Stimulated activated CD4-positive, alpha-beta T cell treated with anti-CD3 and anti-CD28 coated beads, Interleukin-1b, Interleukin-23, amount 100 ng/mL, for 1 hour (primary cell): ENCODE measurements at places on chromosomes 7 and 10.

GRCh38 chr7:115122388-115122787 is 200.5 kb downstream of the MDFIC start:
- DNase-seq = no peak

- no peak for DNase-seq
Measured at GRCh38 chr7:20306180-20306946, 24.3 kb upstream of the ITGB8 start.

DNA sequence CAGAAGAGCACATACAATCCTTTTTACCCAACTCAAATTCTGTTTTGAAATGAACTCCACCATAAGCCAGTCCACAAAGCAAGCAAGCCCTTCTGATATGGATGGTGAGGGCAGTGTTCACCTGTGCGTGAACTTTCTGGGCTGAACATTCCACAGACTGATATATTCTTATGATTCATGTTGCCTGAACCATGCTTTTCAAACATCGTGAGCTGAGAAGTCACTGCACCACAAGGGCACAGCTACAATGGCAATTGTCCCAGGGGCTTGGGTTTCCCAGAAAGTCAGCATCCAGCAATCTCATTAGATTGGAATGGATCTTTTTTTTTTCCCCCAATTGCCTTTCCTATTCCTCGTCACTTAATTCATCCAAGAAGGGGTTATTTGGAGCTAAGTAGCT is 86.9 kb upstream of the ZNF438 start:
- no peak for DNase-seq

GRCh38 chr7:112546723-112547513 is 66.1 kb downstream of the LSMEM1 start:
- DNase-seq = no peak
